ENCODE measurements at places on chromosomes 2 and 18.

DNA sequence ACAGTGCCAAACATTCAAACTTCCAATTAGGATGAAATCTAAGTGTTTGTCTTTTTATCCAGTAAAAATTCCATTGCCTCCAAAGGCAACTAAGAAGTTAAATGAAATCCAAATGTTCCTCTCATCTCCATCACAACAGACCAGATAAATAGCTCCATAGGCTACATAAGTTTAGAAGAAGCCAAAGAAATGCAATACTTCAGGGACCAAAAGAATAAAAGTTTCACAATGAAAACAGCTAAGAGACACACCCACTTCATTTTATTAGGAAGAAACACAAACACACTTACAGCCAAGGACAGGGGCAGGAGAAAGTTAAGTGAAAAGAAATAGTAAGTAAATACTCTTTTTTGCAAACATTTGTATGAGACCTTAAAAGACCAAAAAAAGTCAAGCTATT lies 88.5 kb upstream of the CCDC150 start:
- DNase-seq: no peak

GRCh38 chr2:122542236-122542635 lies 786.8 kb downstream of the TSN start:
- DNase-seq: no peak

GRCh38 chr18:47970664-47971531 lies 40.4 kb upstream of the SMAD2 start:
- DNase-seq: no peak

DNA sequence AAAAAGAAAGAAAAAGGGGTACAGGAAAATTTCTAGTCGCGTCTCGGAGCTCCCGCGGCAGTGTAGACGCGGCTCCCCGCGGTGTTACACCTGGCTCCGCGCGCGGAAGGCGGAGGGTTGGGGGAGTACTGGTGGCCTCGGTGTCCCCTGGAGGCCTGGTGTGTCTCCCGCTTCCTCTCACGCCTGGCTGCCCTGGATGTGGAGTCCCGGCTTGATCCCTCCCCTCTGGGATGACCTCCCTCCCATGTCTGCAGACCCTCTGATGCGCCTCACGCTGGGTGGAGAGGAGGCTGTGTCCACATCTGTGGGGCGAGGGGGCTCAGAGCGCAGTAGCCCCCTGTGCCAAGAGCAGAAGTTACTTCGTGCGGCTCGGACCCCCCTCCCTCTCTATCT lies 1.2 kb downstream of the KIF5C start:
- DNase-seq: peak; percentile 87

- DNase-seq: no peak
These were observed 584 bp downstream of the BOLA3 start for GRCh38 chr2:74146929-74147726.

DNA sequence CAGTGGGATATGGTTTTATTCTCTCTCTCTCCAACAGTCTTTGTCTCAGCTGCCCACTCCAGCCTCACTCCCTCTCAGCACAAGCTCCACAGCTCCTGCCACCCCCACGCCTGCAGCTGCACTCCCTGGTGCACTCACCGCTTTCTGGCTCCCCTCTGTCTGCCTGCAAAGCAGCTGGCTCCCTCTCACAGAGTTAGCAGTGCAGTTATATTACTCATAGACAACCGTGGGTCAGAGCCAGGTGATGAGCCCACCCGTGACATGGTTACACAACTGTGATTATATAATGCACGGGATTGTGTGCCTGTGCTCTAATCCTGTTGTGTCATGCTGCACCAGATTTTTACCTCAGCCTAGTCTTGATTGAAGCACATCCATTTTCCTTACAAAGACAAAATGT lies 276.9 kb upstream of the CHAC2 start:
- DNase-seq: no peak

DNA sequence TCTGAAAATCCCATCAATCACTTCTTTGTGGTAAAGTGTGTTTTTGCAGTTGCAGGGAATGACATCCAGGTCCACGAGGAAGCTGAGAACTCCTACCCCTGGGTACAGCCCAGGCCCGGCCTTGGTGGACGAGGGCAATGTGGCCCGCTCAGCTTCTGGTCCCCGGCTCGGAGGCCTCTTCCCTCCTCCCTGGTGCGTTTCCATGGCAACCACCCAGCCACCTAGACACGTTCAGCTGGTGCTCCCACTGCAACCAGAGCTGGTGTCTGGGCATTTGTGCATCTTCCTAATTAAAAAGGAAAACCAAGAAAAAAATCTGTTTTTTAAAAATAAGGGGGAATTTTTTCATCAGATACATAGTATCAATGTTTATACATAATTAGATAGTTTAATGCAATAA lies 603.6 kb upstream of the SALL3 start:
- peak; percentile 77 for DNase-seq

- DNase-seq: no peak
These were observed 3.3 kb downstream of the CROCC2 start for GRCh38 chr2:240909216-240909974.

GRCh38 chr2:192827735-192828134 lies 633.0 kb upstream of the TMEFF2 start:
- no peak for DNase-seq

- DNase-seq: no peak
These were observed 27.1 kb upstream of the ODC1 start for GRCh38 chr2:10475221-10475722.

- DNase-seq: peak; percentile 49
These were observed 3.5 kb downstream of the ADCYAP1 start for GRCh38 chr18:907885-908757.

DNA sequence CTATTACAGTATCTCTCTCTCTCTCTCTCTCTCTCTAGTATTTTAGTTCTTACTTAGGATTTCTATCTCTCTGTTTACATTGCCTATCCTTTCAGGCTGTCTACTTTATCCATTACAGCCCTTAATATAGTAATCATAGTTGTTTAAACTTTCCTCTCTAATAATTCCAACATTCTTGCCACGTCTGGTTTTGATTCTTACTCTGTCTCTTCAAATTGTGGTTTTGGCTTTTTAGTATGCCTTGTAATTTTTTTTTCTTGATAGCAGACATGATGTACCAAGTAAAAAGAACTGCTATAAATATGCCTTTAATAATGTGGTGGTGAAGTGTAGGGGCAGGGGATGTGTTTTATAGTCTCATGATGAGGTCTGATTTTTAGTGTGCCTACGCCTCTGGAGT lies 1809.5 kb upstream of the CELF4 start:
- DNase-seq: no peak

DNA sequence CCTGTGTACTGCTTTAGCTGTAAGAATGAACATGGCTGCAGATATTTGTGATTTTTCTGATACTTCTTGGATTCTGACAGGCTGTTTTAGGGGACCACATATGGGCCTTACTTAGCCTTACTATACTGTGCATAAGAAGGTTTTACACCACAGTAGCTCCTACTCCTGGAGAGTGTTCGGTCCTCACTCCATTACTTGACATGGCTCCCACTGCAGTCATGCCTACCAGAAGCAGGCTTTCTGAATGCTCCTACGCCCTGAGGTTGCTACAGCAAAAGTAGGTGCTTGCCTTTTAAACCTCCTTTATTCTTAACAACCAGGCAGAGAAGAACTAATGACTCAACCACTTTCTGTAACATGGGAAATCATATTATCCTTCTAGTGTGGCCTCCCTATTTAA lies 125.2 kb upstream of the MAP2 start:
- DNase-seq: no peak

DNA sequence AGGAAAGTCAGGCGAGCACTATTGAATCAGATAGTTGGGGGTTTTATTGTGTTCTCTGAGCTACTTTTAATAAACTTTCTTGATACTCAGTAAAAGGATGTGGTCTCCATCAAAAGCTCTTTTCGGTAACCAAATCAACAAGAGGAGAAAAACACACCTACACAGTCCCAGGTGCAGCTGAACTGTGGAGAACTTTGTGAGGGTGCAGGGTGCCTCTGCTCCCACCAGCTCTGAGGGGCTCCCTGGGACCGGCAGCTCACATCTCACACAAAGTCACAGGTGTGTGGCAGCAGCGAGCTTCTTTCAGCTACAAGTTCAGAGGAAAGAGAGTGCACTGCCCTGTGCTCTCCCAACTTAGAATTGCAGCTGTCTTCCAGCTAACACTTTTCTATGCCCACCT lies 650.4 kb downstream of the RNF144A start:
- DNase-seq: no peak

- peak; percentile 83 for DNase-seq
These were observed 232.1 kb upstream of the COPS8 start for GRCh38 chr2:236853585-236854051.

DNA sequence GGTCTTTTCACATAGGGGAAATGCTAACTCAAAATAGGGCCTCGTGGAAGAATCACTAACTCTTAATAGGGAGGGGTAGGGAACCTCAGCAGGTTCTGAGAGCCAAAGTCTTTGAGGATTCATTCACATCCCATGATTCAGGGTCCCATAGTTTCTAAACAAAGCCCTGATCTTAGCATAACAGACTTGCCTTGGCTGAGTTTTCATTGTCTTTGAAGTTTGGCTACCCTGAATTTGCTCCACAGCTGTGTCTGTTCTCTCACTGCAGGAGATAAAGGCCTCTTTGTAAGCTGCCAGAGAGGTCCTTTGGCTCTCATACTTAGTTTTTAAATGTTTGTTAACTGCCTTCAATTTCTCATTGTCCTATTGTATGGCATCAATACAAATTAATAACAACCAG lies 54.5 kb downstream of the ZDBF2 start:
- DNase-seq: peak; percentile 29

DNA sequence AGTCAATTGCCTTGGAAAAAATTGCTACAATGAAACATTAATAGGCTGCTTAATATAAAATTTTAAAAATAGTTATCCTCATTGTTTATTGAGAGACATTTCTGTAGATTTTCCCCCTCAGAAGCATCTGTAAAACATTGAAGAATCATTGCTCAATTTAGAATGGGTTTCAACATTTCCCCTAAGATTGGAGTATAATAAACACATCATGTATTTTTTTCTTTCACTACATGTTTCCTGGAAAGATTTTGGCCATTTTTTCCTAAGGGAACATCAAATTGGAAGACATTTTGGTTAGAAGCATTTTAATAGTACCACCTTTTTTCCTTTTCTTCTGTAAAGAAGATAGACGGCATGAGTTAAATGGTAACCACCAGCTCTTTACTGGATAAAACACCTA lies 443.2 kb upstream of the SPHKAP start:
- DNase-seq: no peak
